ENCODE measurements at places on chromosomes 6 and 20.

DNA sequence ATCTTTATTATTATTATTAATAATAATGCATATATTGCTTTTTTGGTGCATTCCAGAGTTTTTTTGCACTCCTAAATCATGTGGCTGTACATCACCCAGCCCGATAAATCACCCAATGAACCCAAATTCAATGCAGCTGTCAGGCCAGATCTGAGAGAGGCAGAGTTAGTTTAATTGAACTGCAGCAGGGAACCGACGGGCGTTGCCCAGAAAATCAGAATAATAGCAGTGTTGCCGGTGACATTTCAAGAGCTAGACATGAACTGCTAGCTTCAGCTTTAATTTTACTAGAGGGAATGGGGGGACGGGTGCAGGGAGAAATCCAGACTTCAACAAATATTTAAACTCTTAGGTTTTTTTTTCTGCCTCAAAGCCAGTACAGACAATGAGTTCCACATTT is 135.0 kb downstream of the CLIC5 start:
- no peak for DNase-seq

GRCh38 chr6:146775220-146775619 is 176.4 kb downstream of the ADGB start:
- DNase-seq, result no peak

DNA sequence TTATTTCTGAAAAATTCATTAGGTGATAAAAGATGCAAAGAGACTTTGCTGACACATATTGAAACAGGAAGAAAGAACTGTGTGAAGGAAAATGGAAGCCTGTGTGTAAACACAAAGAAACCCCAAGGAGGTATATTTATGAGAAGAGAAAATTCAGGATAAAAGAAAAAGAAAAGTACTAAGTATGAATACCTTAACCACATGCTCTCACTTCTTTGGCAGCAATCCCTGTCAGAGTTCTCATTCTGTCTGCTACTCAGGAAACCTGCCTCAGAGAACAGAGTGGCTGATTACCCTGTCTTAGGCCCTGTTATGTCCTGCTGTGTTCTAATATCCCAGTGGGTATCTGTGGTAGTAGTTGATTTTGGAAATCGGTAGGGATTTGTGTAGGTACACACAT is 457.9 kb downstream of the TBC1D32 start:
- no peak for DNase-seq

DNA sequence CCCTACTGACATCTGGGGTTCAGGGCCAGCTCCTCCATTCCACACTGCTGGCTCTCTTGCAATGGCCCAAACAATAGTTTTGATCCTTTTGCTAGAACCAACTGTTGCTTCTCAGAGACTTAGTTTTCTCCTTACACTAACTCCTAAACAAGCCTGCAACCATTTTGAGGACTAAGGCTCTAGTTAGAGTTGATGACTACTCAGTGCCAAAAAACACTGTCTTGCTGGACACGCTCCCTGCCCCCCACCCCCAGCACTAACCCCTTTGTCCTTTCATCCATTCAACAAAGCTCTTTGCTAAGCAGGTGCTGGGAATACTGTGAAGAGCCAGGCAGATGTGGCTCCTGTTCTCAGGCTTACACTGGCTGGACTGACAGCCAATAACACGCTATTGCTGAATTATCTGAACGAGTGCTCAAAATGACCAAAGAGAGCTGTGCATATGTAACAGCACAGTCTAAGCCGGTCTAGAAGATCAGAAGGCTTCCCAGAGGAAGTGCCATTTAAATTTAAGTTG is 17.6 kb downstream of the GCLC start:
- no peak for DNase-seq

- DNase-seq, result no peak
Measured at GRCh38 chr6:7391151-7391550, 1.5 kb downstream of the RIOK1 start.

GRCh38 chr6:141117874-141118273 is 1014.9 kb upstream of the GJE1 start:
- no peak for DNase-seq

DNA sequence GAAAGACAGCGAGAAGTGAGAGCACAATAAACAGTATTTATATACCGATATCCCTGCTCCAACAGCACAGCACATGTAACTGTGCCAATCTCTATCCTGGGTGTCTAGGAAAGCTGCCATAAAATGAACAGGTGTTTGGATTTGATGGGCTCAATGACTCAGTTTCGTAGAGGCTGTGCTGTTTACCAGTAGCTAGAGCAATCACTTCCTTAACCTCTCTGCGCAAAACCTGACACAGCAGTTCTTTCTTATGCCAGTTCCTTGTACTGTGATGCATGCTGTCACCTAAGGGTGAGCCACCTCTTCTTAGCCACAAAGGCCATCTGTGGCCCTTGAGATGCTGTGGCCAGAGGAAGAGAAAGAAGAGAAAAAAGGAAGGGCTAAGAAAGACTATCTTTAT is 59.3 kb downstream of the SHPRH start:
- no peak for DNase-seq

DNA sequence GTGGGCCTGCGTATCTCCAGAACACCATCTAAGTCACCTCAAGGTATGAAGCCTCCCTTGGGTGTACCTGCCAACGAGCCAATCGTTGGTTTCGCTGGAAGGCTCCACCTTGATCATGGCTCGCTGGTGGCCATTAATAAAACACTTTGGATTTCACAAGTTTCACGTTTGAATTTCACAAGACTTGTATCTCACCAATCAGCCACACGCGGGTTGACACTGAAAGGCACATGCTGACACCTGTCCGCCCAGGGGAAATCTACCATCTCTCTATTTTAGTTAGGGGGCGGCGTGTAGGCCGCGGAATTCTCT is 586 bp upstream of the HMGA1 start:
- DNase-seq, result peak; percentile 32

DNA sequence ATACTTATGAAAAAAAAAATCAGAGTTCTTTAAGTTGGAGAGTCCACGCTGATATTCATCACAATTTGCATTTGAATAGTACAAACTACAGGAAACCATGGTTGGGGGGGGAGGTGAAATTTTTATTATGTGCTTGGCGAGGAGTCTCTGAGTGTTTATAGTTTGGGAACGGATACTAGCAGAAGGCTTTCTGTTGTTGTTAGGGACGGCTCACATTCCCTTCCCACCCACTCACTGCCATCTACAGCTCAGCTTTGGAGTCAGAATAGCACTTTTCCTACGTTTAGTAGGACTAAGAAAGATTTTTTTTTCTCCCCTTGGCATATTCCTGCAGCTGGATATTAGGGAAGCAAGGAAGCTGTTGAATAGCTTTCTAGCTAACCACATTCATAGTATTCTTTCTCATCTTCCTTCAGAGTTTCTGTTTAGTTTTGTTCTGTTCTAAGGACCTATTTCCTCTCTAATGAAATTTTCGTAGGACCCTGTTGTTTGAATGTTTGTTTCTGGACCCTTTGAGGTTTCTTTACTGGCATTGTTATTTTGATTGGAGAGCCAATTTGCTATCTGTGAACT is 235.1 kb upstream of the ZNF217 start:
- no peak for DNase-seq

DNA sequence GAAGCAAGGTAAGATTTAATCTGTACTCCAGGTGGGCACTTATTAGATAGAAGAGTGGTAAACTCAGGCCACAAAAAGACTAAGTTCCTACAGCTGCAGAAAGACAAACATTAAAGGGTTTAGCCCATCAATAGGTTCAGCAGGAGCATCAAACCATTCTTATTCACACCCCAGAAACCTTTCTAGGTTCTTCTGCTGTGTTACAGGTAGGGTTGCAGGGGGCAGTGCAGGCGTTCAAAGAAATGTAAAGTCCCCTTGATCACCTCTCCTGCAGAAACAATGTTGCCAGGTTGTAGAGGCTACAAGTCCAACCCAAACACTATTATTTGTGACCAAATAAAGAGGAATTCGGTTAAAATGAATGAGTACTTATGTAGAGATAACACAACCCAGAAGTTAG is 31.8 kb downstream of the PHACTR1 start:
- DNase-seq, result no peak

- no peak for DNase-seq
Measured at GRCh38 chr6:113669606-113670005, 187.5 kb upstream of the MARCKS start.

DNA sequence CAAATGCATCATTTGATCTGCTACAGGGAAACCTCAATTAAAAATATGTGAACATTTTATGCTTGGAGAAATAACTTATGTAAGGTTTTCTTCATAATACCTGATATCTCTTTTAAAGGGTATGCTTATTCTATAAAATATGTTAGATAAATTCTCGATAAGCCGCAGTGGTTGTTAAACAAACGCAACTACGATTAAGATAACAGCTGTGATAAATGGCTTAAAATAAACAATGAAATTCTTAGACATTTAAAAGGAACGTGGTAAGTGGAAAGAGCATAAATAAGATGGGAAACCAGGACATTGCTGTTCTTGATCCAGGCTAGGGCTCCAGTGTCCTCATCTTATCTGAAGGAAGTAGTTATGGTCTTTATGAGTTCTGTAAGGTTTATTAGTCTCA is 415.9 kb downstream of the CD83 start:
- DNase-seq, result no peak

DNA sequence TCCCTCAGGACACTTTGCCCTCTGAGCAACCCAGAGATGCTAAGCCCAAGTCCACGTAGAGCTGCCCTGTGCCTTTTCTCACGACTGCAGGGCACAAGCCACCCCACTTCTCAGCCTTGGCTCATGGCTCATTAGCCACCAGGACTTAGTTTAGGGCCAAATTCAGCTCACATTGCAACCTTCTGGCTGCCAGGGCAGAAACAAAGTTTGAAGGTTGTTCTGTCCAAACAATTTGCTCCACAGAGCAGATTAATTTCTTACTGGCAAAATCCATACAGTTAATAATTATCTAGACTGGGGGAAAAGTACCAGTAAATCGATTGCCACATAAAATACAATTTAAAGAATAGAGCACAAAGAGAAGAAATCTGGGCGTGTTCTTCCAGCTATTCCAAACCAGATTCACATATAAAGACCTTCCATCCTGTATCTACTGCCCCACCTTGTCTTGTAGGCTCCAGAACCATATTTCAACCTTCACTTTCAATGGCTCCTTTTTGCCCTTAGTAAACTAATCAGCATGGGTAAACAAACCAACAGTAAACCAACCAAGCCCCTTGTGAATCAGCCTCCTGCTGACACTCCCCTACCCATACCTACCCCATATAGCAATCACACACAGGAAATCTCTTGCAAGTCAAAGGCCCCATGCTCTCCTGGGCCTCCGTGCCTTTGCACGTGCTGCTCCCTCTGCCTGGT is 101.9 kb downstream of the QRSL1 start:
- no peak for DNase-seq

GRCh38 chr20:32478576-32478975 is 106.6 kb downstream of the NOL4L start:
- DNase-seq, result no peak

GRCh38 chr6:36929607-36930006 is 24.9 kb upstream of the PI16 start:
- no peak for DNase-seq

- no peak for DNase-seq
Measured at GRCh38 chr6:37698264-37699137, 818 bp upstream of the MDGA1 start.

DNA sequence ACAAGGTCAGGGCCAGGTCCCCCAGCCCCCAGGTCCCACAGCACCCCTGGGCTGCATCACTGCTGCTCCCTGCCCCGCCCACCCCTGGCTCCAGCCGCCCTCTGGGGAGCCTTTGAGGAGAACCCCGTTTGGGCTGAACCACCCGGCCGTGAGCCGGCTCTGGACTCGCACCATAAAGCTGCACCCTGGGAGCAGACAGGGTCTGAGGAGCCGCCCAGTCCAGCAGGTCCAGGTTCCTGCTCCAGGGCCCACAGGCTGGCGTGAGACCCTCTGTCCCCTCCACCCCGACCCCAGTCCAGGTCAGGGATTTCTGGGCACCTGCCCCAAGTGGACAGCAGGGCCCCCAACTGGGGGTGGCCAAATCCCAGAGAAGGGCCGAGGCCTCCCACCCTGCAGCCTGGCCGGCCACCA is 8.3 kb downstream of the CHRNA4 start:
- no peak for DNase-seq
